Heart left ventricle (tissue), 16 donors: ENCODE measurements at places on chromosomes 4 and X. TPM values are rescaled to one million over a fixed set of nuclear protein-coding genes. Genes with fewer than 3 reads are reported as not detected.

NXF2B gene
- total RNA-seq: not detected

NLGN3 gene
- 0.14 TPM for total RNA-seq

QDPR gene
- total RNA-seq: 52.8 TPM

DGAT2L6 gene
- total RNA-seq: not detected

EREG gene
- 1.7 TPM for total RNA-seq

TMEM156 gene
- not detected for total RNA-seq

MOSPD2 gene
- 4.9 TPM for total RNA-seq

GAGE2A gene
- total RNA-seq: not detected

ATP8A1 gene
- total RNA-seq: 20.4 TPM

TIGD2 gene
- total RNA-seq: 3.2 TPM

CLIC2 gene
- total RNA-seq: 10.7 TPM

ADH1C gene
- total RNA-seq: 1.6 TPM

PPBP gene
- 0.42 TPM for total RNA-seq

PDGFRA gene
- total RNA-seq: 58.1 TPM

USP17L20 gene
- total RNA-seq: not detected

USP17L17 gene
- total RNA-seq: not detected

CORIN gene
- total RNA-seq: 47.4 TPM

SLC10A7 gene
- total RNA-seq: 5.2 TPM

L1CAM gene
- 3.6 TPM for total RNA-seq

DNA sequence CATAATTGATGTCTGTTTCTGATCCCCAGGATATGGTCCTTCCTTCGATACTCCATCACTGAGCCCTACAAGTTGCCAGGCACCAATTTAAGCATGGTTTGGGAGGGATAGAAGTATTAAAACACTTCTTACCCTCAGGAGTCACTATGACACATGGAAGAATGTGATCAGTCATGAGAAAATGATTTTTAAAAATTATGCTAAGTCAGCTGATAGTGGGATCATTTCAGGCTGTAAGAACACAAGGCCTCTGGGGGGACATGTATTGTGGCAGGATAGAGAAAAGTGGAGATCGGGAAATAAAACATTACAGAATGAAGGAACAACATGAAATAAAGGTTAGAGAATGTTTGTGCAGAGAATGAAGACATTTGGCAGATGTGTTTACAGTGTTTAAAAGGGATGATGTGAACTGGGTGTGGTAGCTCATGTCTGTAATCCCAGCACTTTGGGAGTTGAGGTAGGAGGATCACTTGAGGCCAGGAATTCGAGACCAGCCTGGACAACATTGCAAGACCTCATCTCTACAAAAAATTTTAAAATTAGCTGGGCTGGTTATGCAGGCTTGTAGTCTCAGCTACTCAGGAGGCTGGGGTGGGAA, 64.0 kb downstream of the ELOVL6 start:
- no peak for DNase-seq

DNA sequence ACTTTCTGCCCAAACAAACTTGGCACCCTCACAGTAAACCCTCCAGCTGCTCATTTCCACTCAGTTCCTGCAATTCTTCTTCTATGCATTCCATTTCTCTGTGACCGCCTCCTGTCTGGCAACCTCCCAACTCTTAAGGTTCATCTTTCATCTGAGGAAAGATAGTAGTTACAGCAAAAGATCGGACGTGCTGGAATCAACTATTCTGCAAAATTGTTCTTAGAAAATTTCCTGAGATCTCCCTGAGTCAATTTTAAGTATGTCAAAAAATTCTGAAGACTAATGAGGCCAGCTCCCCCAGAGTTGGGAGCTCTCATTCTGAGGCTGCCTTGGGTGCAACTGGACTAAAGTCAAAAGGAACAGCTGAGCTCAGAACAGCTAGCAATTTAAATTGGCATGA, 1026.0 kb downstream of the ADGRL3 start:
- DNase-seq: no peak

- DNase-seq: no peak
These were observed 285.0 kb upstream of the AADAT start for GRCh38 chr4:170374770-170375169.

- DNase-seq: no peak
These were observed 69.0 kb downstream of the KLHL13 start for GRCh38 chrX:118047446-118048186.

- no peak for DNase-seq
These were observed 18.9 kb downstream of the TMPRSS11E start for GRCh38 chr4:68466185-68466584.

- no peak for DNase-seq
These were observed 448.7 kb upstream of the FAT1 start for GRCh38 chr4:187172340-187172761.

GRCh38 chrX:153608806-153609205, 9.9 kb upstream of the CCNQ start:
- no peak for DNase-seq

DNA sequence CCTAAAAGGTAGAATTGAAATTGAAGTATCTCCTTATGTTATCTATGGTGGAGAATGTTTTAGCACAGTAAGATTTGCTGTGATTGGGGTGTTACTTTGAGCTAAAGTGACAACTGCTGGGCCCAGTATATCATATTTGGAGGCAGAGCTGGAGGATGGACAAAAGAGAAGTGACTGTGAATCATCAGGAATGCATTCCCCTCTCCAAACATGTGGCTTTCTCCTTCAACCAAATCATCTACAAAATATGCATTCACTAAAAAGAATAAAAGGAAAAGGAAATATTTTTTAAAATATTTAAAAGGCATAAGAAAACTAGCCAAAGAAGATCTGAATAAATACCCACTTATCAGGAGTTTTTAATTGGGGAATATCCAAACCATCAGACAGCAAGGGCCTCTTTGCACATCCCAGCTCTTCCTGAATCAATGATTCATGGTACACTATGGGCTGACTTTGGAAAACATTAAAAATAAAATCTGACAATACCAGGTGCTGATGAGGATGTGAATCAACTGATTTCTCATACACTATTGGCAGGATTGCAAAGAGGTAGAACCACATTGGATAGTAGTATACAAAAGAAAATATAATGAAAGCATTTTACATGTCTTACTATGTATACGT, 671.7 kb upstream of the NR3C2 start:
- DNase-seq: no peak

DNA sequence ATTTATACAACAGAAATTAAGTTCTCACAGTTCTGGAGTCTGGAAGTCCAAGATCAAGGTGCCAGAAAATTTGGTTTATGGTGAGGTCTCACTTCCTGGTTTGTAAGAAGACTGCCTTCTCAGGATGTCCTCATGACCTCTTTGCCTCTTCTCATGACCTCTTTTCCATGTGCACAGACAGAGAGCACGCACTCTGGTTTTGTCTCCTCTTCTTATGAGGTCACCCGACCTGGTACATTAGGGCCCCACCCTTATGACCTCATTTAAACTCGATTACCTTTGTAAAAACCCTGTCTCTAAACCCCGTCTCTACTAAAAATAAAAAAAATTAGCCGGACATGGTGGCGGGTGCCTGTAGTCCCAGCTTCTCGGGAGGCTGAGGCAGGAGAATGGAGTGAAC, 155.9 kb downstream of the KIT start:
- DNase-seq: no peak

GRCh38 chr4:119525005-119525749, 103.4 kb downstream of the PDE5A start:
- no peak for DNase-seq

GRCh38 chrX:130728208-130728607, 174.8 kb downstream of the ENOX2 start:
- no peak for DNase-seq

DNA sequence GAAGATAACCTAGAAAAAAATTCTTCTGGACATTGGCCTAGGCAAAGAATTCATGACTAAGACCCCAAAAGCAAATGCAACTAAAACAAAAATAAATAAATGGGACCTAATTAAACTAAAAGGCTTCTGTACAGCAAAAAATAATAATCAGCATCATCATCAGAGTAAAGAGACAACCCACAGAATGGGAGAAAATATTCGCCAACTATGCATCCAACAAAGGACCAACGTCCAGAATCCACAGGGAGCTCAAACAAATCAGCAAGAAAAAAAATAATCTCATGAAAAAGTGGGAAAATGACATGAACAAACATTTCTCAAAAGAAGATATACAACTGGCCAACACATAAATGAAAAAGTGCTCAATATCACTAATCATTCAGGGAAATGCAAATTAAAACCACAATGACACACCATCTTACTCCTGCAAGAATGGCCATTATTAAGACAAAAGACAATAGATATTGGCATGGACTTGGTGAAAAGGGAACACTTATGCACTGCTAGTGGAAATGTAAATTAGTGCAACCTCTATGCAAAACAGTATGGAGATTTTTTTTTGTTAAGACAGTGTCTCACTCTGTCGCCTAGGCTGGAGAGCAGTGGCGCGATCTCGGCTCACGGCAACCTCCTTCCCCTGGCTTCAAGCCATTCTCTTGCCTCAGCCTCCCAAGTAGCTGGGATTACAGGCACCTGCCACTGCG, 29.9 kb downstream of the ELF2 start:
- no peak for DNase-seq

DNA sequence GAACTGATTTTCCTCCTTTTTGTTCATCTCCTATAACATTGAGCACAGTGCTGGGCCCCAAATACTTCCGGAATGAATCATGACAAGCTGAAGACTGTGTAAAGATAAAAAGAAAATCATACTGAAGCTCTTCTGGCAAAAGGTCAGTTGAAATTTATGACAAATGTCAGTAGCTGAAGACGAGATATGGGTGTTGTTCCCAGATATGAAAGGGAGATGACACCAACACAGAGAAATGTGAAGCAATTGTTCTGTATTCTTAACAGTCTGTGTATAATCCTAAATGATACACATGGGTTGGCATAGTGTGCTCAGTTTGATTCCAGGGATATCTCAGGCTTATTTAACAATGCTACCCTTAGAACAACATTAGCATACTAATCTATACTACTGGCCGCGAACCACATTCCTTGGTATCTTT, 170.5 kb upstream of the PITX2 start:
- no peak for DNase-seq

- no peak for DNase-seq
These were observed 12.2 kb downstream of the UCP1 start for GRCh38 chr4:140556372-140557085.

GRCh38 chr4:145278341-145279121, 98.1 kb upstream of the OTUD4 start:
- no peak for DNase-seq

DNA sequence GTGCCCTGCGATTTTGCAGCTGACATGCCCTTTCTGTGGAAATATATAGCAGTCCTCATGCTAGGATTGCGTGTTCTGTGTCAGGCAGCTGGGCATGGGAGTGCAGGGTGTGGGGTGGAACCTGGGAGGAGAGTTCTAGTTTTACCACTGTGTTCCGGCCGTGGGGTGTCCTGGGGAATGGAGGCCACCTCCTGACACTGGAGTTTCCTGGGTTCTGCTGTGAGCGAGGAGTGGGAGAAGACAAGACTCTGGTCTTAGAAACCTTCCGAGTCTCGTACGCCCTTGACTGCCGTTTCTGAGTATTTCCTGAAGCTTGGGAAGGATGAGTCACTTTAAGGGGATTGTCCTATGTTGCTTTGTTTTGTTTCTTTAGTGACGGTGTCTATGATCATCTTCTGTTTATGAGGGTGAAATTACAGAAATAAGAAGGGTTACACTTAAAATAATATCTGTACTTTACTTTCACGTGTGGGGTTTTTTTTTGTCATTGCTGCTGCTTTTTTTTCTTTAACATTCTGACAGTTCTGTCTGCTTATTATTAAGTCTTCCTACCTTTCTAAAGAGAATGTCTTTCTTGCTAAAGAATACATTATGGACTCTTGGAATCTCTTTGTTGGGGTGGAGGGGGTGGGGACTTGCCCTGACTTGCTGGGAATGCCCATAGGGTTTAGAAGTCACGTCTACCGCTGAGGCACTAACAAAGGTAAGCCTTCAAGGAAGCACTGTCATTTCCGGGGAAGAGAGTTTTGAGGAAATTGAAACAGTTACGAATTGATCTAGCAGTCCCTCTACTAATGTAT, 19.1 kb downstream of the CD99 start:
- DNase-seq: peak; percentile 54

DNA sequence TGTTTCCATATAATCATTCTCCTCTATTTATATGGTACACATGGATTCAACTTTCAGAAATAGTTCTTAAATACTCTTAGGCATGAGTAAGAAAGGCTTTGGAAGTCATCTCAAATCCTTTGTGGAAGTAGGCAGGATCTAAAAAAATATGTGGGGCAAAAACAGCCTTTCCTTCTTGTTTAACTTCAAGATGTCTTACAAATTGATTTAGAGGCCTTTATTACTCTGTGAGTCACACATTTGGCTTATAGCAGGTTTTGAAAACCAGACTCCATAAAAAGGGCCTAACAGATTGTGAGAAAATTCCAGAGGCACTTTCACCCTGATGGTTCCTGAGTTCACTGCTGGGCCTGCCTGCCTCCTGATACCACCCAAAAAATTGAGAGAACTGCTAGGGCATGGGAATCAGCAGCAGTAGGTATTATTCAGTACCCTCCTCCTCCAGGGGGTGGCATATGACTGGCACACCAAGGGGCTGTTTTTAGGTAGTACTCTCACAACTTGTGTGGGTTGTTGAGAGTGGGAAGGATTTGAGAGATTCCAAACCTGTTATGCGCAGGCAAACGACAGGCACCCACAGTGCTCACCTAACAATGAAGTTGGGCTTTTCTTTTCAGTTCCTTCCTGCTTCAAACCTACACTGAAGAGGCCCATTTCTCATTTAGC, 162.7 kb upstream of the MBNL3 start:
- no peak for DNase-seq

GRCh38 chr4:75555294-75556164, at the start of gene ODAPH:
ODAPH (plus strand) TSS chr4:75556066; CDS start chr4:75556083, 17 bp downstream.
- no peak for DNase-seq

GRCh38 chr4:10239982-10240654, 123.5 kb upstream of the WDR1 start:
- DNase-seq: no peak

DNA sequence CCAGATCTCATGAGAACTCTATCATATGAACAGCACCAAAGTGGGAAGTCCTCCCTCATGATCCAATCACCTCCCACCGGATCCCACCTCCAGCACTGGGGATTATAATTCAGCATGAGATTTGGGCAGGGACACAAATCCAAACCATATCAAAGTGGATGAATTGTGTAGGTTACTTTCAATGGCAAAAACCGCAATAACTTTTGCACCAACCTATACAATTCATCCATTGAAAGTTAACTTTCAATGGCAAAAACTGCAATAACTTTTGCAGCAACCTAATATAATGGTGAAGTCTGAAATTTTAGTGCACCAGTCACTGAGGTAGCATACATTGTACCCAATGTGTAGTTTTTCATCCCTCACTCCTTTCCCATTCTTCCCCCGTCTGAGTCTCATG, 16.6 kb downstream of the STK32B start:
- DNase-seq: no peak

DNA sequence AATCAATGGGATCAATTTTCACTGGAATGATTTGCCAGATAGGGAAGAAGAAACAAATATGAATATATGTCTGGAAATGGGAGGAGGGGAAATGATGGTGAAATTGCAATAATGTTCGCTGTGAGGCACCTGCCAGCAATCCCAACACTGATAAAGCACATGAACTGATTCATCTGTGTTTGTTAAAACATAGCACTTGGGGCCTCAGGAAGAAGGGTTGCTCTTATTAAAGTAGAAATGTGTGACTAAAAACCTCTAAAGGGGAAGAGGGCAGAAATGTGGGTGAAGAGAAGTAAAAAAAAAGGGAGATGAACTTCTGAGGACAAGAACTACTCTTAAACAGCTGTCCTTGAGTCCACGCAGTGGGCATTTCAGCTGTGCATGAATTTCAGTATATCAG, 101.4 kb downstream of the C4orf51 start:
- DNase-seq: no peak
